ENCODE measurements at places on chromosomes 2 and 18. TPM values are rescaled to one million over a fixed set of nuclear protein-coding genes. Genes with fewer than 3 reads are reported as not detected.

The XIRP2 gene
- not detected for total RNA-seq

The IL1RN gene
- 0.43 TPM for total RNA-seq

The CFC1 gene
- total RNA-seq: not detected

The SKA1 gene
- 12.2 TPM for total RNA-seq

The IFIH1 gene
- 1.7 TPM for total RNA-seq

The L3MBTL4 gene
- total RNA-seq: not detected

The CXCR1 gene
- total RNA-seq: not detected

The TTN gene
- 0.01 TPM for total RNA-seq
